ENCODE measurements at places on chromosomes 5 and 9.

- DNase-seq: no peak
Measured at GRCh38 chr5:129431406-129431805, 28.7 kb upstream of the ADAMTS19 start.

DNA sequence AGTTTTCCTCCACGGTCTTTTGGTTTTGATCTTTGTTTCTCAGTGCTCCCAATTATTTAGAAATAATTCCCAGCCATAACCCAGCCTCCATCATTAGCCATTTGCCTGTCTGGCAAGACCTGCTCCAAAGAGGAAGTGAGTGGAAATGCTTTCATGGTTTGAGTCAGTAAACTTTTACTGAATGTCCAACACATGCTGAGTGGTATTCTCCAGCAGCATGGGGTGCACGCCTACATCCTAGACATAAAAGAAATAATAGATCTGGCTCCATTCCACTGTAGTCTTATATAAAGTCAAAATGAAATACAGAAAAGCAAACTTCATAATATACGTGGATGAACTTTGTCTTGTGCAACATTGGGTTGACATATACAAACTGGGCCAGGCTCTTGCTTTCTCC lies 757.2 kb downstream of the TLE1 start:
- DNase-seq: no peak

DNA sequence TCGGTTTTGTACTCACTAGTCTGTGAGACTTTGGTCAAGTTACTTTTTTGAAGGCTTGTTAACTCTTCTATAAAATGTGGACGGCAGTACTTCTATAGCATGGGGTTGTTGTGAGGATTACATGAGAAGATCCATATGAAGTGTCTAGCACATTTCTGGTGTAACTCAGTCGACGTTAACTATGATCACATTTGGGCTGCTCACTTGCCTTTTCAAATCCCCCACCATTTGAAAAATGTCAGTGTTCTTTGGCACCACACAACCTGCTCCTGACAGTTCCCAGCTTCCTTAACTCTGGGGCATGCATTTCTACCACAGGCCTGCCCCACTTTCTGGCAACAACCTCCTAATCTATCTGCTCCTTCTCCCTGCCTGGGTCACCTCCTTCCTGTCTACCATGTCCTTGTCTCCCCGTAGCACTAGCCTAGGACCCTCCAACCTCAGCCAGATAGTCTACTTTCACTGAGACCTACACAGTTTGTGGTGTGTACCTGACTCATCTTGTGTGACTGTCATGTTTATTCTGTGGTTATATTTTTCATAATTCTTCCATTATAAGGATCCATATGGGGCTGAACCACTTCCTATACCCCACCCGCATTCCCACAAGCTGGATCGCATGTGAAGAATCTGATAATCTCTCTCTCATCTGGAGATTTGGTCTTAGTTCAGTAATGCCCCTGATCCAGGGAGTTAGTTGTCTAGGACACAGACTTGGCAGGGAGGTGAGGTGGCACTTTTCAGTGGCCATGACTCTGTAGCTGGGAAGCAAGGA lies 30.2 kb upstream of the BASP1 start:
- DNase-seq: no peak

DNA sequence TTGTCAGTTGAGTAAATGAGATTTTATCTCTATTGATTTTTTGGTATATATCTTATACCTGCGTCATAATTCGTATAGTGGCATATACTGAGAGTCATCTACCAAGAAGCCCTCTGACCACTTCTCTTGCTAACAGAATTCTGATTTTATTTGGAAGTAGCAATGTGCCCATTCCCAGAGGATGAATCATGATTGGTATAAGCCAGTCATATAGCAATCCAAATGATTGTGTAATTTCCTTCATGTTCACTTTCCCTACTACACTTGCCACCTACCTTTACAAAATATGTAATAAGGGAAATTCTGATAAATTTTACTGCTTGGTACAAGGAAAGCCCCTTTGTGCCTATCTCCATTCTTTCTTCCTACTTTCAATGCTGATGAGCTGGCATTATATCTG lies 16.1 kb upstream of the ZNF462 start:
- DNase-seq: no peak

- DNase-seq: no peak
Measured at GRCh38 chr5:145811834-145812625, 23.1 kb downstream of the PRELID2 start.

GRCh38 chr9:211557-211956 lies 3.1 kb upstream of the DOCK8 start:
- no peak for DNase-seq

DNA sequence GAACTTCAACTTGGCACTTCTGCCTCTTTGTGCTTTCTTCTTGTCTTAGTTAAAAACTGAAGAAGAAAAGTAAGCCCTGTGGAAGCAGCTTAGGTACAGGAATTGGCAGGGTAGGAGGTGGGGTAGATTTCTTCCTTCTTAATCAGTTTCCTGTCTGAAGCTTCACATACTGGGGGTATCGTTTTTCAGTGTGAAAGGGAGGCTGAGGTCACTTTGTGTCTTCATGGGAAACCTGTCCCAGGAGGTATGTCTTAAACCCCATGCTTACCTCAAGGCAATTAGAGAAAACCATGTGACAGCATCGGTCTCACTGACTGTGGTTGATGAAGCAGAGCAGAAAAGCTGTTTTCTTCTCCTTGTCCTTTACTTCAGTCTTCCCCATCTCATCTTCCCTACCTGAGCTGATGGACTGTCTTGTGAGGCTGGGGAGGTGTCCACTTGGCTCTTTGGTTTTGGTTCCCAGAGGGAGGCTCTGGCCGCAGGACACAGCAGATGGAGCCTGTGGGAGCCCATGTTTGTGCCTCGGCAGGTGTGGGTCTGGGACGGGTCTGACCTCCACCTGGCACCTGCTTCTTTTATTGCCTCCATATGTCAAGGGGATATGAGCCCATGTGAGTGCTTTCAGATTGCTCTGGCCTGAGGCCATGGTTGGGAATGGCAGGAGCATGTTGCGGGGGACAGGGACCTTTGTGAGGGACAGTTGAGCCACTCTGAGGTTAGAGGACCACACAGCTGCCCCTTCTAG lies 47.0 kb downstream of the SH3GL2 start:
- DNase-seq: no peak

- no peak for DNase-seq
Measured at GRCh38 chr5:124996764-124997077, 250.3 kb upstream of the ZNF608 start.

DNA sequence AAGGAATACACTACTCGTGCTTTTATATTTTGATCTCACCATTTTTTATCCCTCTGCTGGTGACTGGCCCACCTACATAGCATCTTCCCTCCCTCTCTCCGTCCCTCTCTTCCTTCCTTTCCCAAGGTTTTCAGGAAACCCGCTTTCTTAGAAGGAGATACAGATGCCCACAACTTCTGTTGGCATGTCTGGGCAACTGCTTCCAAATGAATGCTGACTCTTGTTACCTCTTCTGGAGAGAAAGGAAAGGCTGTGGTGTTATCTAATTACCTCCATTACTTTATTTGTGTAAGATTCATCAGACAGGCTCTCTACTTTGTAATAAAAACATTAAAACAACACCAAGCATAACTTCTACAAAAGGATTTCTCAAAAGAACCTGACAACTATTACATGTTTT lies 20.2 kb downstream of the FANCC start:
- DNase-seq: no peak

- no peak for DNase-seq
Measured at GRCh38 chr5:119318256-119318894, 37.4 kb upstream of the TNFAIP8 start.

DNA sequence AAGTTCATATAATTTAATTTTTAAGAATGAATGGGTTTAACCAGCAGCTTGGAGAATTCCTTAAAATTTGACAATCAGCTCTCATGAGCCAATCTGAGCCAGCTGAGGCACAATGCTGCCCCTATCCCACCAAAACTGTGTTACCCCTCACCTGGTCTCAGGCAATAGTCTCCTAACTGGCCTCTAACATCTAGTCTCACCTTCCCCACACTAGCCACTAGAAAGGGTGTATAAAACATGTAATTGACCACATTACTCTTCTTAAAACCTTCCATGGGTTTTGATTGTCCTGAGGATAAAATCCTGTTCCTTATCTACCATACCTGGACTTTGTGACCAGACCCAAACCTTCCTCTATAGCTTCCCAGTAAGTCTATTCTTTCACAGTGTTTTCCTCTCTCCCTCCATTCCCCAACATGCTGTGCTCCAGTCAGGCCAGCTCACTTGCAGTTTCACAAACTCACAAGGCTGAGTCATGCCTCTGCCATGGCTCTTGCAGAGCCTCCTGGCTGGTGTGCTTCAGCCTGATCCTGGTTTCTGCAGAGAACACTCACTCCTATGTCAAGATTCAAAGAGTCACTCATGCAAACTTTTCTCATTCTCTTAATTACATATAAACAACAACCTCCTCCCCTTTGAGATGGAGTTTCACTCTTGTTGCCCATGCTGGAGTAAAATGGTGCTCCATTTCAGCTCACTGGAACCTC lies 16.0 kb upstream of the ZCCHC7 start:
- DNase-seq: no peak

DNA sequence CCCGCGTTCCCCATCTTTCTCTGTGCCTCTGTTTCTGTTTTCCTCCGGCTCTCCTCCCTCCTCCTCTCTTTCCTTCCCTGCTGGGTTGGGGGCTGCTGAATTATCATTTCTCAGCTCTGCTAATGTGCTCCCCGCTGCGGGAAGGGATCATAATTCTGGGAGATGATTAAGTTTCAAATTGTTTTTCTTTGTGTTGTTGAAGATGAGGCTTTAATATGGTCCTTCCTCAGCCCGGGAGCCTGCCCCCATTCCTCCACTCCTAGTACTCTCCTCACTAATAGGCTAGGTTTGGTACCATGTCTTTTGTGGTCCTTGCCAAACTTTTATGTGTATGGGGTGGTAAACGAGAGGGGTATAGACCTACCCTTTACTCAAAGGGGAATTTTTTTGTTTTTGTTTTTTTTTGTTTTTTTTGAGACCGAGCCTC lies 5.7 kb upstream of the PCDH1 start:
- DNase-seq: no peak

DNA sequence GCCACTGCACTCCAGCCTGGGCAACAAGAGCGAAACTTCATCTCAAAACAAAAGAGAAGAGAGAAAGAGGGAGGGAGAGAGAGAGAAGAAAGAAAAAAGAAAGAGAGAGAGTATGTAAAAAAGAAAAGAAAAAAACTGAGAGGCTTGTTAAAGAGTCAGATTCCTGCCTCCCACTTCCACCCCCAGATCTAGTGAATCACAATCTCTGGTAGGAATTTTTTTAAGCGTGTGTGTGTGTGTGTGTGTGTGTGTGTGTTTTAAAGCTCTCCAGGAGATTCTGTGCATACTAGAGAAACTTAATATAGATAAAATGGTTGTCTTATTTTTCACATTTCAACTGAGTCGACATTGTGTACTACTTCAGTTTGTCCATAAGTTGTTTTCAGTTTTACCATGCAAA lies 32.0 kb downstream of the SAR1B start:
- no peak for DNase-seq

GRCh38 chr9:34664281-34665066 lies 2.0 kb upstream of the CCL27 start:
- peak; percentile 92 for DNase-seq

- no peak for DNase-seq
Measured at GRCh38 chr5:138603249-138603920, 28.2 kb upstream of the HSPA9 start.

- DNase-seq: no peak
Measured at GRCh38 chr9:103281126-103281525, 286.0 kb downstream of the CYLC2 start.

DNA sequence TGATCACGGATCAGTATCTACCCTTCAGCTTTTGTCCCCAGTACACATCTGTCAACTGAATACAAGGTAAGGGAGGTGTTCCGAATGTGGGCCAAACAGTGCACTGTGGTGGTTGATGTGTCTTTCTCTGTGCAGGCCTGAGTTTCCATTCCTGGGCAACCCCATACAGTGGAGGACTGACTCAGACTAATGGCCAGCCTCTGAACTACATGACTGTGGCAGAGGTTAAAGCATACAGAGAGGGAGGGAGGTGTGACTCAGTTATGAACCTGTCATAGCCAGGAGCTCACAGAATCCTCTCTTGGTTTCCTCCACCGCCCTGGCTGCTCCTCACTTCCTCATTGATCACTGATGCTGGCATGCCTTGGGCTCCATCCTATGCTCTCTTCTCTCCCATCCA lies 136.4 kb upstream of the TAS2R1 start:
- no peak for DNase-seq

- DNase-seq: no peak
Measured at GRCh38 chr9:18869725-18870124, 163.3 kb downstream of the SAXO1 start.

DNA sequence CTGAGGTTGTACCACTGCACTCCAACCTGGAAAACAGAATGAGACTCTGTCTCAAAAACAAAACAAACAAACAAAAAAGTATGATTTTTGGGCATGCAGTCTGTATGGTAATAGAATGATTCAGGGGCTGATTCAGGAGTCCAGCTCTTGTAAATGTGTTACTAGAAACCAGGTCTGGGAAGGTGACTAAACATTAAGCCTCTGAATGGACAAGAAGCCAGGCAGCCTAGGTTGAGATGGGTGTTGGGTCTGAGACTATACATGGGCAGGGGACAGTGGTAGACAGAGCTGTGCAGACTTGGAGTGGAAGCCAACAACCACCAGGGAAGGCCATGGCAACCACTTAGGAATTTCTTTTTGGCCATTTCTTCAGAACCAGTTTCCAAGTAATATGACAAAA lies 64.9 kb upstream of the TLE1 start:
- DNase-seq: peak; percentile 85

DNA sequence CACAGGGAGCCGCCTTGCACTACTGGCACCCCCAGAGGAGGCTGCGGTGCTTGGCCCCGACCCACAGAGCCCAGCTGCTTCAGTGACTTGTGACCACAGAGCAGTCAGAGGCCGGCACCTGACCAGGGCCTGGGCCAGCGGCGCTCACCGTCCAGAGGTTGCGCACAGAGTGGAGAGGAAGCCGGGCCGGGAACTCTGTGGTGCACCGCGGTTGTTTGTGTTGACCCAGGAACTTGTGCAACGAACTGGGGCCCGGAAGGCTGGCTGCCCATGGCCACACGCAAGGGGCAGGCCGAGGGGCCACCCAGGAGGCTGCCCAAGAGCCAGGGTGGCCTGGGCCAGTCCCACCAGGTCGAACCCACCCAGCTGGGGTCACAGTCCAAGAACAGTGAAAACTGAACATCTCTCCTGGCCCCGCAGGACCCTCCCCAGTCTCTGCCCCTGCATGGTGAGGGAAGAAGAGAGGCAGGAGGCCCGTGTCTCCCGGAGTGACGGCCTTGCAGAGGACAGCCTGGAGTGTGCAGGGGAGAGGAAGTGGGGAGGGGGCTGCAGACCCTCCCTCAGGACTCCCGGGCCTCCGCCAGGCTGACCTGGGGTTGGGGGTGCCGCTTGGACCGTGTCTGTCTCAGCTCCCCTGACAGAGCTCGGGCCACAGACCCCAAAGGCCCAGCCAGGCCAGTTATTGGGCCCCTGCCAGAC lies 42.8 kb upstream of the EGFL7 start:
- peak; percentile 46 for DNase-seq

Data from ascending aorta (tissue), 2 donors.